ENCODE measurements at places on chromosomes 5 and 9. TPM values are rescaled to one million over a fixed set of nuclear protein-coding genes. Genes with fewer than 3 reads are reported as not detected.
A peak's percentile ranks its signal among the peaks of the same experiment; 100 is the strongest.

COL5A1 gene
- not detected for total RNA-seq

AGXT2 gene
- total RNA-seq, result not detected

DNA sequence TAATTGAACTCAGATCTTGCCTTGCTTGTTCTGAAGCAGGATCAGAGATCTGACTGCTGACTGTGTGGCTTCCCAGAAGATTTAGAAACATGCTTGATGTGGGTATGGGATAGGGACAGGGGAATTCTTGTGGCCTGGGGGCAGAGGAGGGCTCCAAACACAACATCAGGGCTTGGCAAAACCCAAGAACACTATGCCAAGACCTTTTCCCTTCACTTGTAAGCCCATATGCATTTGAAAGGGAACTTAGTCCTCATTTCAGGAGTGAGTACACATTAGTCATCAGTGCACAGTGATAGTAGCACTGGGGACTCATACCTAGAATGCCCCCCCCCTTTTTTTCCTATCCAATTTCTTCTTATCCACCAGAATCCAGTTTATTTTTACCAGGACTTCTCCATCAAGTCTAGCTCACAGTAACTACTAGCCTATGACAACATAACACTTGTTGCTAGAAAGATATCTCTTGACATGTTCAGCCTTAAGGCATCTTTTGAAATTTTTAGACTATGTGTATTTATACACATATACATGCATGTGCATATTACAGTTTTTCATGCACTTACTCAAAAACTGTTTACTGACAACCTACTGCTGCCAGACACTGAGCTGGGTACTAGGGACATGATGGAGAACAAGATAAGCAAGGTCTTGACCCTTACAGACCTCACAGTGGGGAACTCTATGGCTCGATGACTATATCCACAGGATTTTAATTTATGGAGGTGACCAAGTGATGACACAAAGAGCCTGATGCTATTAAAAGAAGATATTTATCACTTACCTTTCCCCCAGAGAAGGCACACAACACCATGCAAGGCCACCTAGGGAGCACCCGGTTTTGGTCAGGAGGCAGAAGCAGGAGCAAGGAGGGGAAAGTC lies 158.3 kb upstream of the MAP3K1 start:
- DNase-seq, result peak; percentile 29

SLC36A2 gene
- not detected for total RNA-seq

PCDHA1 gene
- total RNA-seq, result 0.07 TPM

- DNase-seq, result no peak
Measured at GRCh38 chr9:131015876-131016397, 7.0 kb downstream of the LAMC3 start.

Data from MCF 10A (cell line).